Thymus (tissue), 14 donors: ENCODE measurements at places on chromosomes 7 and 10. TPM values are rescaled to one million over a fixed set of nuclear protein-coding genes. Genes with fewer than 3 reads are reported as not detected.

Gene MYO1G
- 47.0 TPM for total RNA-seq

Gene CPEB3
- 0.76 TPM for total RNA-seq

Gene CTAGE4
- total RNA-seq: 0.28 TPM

DNA sequence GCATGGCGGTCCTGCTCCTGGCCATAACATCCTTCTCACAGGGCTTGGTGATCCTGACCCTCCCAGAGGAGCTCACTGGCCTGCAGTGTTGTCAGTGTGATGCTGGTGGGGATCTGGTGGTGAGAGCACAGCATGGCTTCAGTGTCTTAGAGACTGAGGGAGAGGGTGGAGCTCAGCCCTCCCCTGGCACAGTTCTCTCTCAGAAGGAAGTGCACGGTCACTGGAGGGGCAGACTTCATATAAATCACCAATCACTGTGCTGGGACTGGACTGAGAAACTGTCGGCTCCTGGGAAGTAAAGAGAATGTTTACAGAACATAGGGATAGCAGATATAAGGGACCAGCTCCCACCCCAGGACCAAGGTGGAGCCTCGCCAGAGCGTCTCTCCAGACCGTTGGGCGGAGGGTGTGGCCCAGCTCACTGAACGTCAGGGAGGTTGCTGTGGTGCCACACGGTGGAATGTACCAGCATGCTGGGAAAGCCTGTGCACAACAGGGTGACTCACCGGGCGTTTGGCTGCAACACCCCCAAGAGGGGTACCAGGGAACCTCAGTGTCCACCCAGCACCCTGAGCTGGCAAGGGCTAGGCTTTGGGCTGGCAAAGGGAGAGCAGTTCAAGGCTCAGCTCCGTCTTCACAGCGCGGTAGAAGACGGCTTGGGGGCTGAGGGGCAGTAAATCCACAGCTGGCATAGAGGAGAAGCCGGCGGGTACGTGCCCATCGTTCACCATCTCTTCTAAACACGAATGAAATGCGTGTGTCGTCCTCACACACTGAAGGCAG is 8.8 kb upstream of the GET4 start:
- H3K27me3 ChIP-seq: no peaks in the 10 kb centered on the region
- no peak for DNase-seq
- H3K27ac ChIP-seq: no peak overlapping the region
- H3K4me3 ChIP-seq: no peak overlapping the region

GRCh38 chr10:8595140-8595539 is 540.7 kb downstream of the GATA3 start:
- no peaks in the 10 kb centered on the region for H3K27me3 ChIP-seq
- H3K27ac ChIP-seq: no peak overlapping the region
- H3K4me3 ChIP-seq: no peak overlapping the region
- no peak for DNase-seq
- no peaks in the 10 kb centered on the region for H3K4me1 ChIP-seq
- H3K36me3 ChIP-seq: no peaks in the 10 kb centered on the region

- H3K4me3 ChIP-seq: no peak overlapping the region
- H3K36me3 ChIP-seq: no peaks in the 10 kb centered on the region
- no peaks in the 10 kb centered on the region for H3K27me3 ChIP-seq
- no peak for DNase-seq
- no peaks in the 10 kb centered on the region for H3K4me1 ChIP-seq
- H3K27ac ChIP-seq: no peak overlapping the region
These were observed 476.9 kb downstream of the KCNMA1 start for GRCh38 chr10:77160679-77161078.

DNA sequence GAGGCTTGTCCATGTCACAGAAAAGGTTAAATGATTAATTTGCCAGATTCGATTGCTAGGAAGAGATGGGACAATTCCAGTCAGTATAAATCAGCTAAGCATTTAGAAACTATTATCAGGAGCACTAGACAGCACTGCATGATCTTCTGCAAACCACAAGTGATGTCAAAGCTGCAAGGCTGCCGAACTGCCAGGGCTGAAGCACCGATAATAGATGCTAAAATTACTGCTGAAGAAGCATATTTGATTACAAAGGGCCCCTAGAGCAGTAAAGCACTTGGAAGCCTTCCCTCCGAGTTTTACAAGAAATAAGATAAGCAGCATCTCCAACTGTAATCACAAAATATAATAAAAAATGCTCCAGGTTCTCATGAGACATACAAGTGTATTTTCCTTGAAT is 40.6 kb downstream of the RNLS start:
- DNase-seq: no peak
- H3K27me3 ChIP-seq: no peaks in the 10 kb centered on the region
- H3K36me3 ChIP-seq: no peaks in the 10 kb centered on the region
- H3K27ac ChIP-seq: no peak overlapping the region
- no peaks in the 10 kb centered on the region for H3K4me1 ChIP-seq

GRCh38 chr7:155119801-155120382 is 49.8 kb downstream of the HTR5A start:
- H3K4me1 ChIP-seq: no peaks in the 10 kb centered on the region
- H3K4me3 ChIP-seq: no peak overlapping the region
- no peaks in the 10 kb centered on the region for H3K36me3 ChIP-seq
- H3K27ac ChIP-seq: no peak overlapping the region
- no peak for DNase-seq
- H3K27me3 ChIP-seq: no peaks in the 10 kb centered on the region

- no peak for DNase-seq
- H3K27ac ChIP-seq: no peak overlapping the region
- no peak overlapping the region for H3K4me3 ChIP-seq
- no peaks in the 10 kb centered on the region for H3K4me1 ChIP-seq
- no peaks in the 10 kb centered on the region for H3K27me3 ChIP-seq
These were observed 4.1 kb downstream of the FRMD4A start for GRCh38 chr10:14326581-14326980.
